CD4-positive, alpha-beta T cell treated with Interleukin-12 subunit alpha and Interleukin-12 subunit beta, for 1 hour (primary cell): ENCODE measurements at places on chromosomes 1 and 21.
A peak's percentile ranks its signal among the peaks of the same experiment; 100 is the strongest.

- peak; percentile 32 for DNase-seq
These were observed 52.0 kb upstream of the KCNA3 start for GRCh38 chr1:110726755-110727154.

- DNase-seq = no peak
These were observed 35.9 kb downstream of the RGSL1 start for GRCh38 chr1:182485861-182486260.

DNA sequence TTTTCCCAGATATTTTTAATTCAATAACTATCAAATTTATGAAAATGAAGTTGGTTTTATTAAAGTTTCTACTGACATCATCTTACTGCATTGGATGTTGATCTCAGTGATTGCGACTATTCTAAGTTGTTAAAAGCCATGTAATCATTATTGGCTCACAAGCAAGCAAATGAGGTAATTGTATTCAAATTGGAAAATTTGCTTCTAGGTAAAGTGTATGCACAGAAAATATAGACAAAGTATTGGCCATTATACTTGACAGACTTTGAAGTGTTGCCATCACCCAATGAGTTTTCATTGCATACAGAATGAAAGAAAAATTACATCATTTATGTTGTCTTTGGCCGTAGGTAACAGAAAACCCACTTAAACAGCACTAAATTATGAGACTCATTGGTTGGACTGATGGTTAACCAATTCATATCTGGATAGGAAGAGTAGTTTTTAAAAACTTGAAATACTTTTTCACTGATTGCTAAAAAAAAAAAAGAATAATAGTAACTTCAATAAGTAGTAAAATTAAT lies 299.2 kb downstream of the USP25 start:
- no peak for DNase-seq

GRCh38 chr1:119778886-119779560 lies 10.3 kb upstream of the HMGCS2 start:
- no peak for DNase-seq

GRCh38 chr1:109204484-109204883 lies 9.2 kb upstream of the SARS1 start:
- DNase-seq = no peak
